ENCODE measurements at places on chromosomes 5 and 9. TPM values are rescaled to one million over a fixed set of nuclear protein-coding genes. Genes with fewer than 3 reads are reported as not detected.

The SLC27A6 gene
- total RNA-seq, result not detected

The CLIC3 gene
- total RNA-seq, result not detected

GRCh38 chr9:111966124-111966723 lies 69.6 kb downstream of the UGCG start:
- H3K36me3 ChIP-seq, result no peaks in the 10 kb centered on the region
- H3K4me1 ChIP-seq, result no peaks in the 10 kb centered on the region
- DNase-seq, result no peak
- no peak overlapping the region for H3K27ac ChIP-seq
- no peak overlapping the region for H3K4me3 ChIP-seq
- no peaks in the 10 kb centered on the region for H3K27me3 ChIP-seq

GRCh38 chr5:64958757-64959391 lies 190.1 kb downstream of the CWC27 start:
- H3K36me3 ChIP-seq, result no peaks in the 10 kb centered on the region
- H3K4me1 ChIP-seq, result no peaks in the 10 kb centered on the region
- no peak overlapping the region for H3K27ac ChIP-seq
- no peak overlapping the region for H3K4me3 ChIP-seq
- peak; percentile 69 for DNase-seq

- H3K36me3 ChIP-seq, result no peaks in the 10 kb centered on the region
- no peak overlapping the region for H3K4me3 ChIP-seq
- no peak overlapping the region for H3K27ac ChIP-seq
- H3K4me1 ChIP-seq, result no peaks in the 10 kb centered on the region
- DNase-seq, result no peak
Observed at GRCh38 chr5:6700685-6701355, 12.4 kb upstream of the TENT4A start.

DNA sequence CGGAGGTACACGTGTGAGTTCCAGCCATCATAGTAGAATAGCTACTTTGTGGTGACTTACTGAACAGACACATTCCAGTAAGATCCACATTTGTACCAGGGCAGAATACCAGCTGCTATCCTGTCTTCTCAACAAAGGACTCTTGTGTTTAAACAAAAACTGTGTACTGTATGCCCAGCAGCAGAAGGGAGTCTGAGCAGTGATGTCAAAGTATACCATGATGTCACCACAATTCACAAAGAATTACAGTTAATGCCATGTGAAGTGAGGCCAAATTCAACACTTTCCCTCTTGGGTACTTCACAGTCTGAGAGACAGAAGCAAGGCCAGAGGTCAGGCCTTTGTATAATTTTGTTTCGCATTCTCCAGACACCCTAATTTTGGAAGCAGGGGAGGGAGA lies 137.0 kb downstream of the ADAMTSL1 start:
- no peak overlapping the region for H3K27ac ChIP-seq
- no peak overlapping the region for H3K4me3 ChIP-seq
- no peak for DNase-seq
- H3K27me3 ChIP-seq, result no peaks in the 10 kb centered on the region

GRCh38 chr9:27851858-27852257 lies 278.6 kb upstream of the C9orf72 start:
- H3K4me1 ChIP-seq, result no peaks in the 10 kb centered on the region
- no peaks in the 10 kb centered on the region for H3K27me3 ChIP-seq
- H3K36me3 ChIP-seq, result no peaks in the 10 kb centered on the region
- DNase-seq, result no peak
